ENCODE measurements at places on chromosomes 5 and 9. TPM values are rescaled to one million over a fixed set of nuclear protein-coding genes. Genes with fewer than 3 reads are reported as not detected.

ACSL6 gene
- total RNA-seq = not detected

OR1J2 gene
- not detected for total RNA-seq

ARL15 gene
- total RNA-seq = 44.3 TPM

DRD1 gene
- total RNA-seq = not detected

- no peak for DNase-seq
Observed at GRCh38 chr9:116271340-116271739, 117.7 kb downstream of the PAPPA start.

DNA sequence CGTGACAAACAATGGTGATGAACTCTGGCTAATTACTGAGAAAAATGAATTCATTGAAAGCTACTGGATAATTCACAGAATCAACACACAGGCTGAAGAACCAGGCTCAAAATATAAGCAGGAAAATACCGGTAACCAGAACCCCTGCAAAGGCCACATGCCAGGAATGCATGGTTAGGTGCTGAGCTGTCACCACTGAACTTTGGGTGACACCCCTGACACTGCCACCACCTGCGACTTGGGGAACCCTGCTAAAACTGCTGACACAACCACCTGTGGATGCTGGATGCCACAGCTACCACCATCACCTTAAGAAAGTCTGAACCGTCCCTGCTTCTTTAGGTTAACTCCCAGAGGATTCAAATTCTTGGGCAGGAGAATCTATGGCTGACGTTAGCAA lies 72.0 kb upstream of the NR4A3 start:
- no peak for DNase-seq

GRCh38 chr9:113600023-113600823 lies 136.7 kb downstream of the RGS3 start:
- no peak for DNase-seq

DNA sequence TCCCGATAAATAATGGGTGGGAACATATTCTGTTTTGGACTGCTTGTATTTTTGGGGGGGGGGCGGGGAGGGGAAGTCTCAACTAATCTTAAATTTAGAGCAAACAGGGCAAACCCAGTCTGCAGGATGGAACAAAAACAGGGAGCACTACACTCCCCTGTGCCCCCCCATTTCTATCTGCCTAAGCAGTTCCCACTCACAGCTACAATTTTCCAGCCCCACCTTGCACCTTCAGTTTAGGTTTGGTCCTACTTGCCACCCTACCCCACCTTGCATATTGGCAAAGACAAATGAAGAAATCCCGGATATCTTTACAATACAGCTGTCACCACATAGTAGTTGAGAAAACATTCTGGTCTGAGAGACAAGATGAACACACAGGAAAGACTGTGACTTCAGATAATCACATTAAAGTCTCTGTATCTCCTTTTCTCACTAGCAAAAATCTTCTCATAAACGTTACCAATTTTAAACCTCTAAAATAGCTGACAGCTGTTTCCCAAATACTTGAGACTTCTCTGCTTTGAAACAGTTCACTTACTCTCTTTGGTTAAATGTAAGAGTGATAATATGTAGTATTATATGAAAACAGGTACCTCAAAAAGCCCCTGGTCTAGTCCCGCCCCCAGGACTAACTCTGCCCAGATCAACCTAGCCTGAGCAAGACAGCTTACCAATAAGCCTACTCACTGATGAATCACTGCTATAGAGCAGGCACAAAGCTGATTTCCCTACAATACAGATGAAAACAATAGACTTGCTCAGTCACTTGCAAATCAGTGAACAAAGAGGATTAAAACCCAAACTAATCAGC lies 5.2 kb upstream of the RAPGEF6 start:
- DNase-seq = no peak

DNA sequence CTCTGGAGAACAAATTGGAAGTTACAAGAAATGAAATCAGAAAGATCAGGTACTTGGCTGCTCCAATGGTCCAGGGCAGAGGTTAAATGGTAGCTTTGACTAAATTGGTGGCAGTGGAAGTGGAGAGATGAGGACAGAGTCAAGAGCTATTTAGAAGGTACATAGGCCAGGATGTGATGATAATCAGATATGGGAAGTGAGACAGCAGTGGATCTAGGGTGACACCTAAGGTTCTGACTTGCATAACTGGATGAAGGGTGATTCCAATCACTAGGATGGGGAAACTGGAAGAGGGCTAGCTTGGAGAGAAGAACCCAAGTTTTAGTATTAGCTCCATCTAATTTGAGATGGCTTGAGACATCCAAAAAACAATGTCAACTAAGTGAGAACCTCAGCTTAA lies 24.0 kb upstream of the NDUFB6 start:
- no peak for DNase-seq

- no peak for DNase-seq
Observed at GRCh38 chr5:73120222-73121118, at the start of gene TMEM171. TMEM171 (plus strand) TSS chr5:73120575; CDS start chr5:73123374, 2,799 bp downstream.

DNA sequence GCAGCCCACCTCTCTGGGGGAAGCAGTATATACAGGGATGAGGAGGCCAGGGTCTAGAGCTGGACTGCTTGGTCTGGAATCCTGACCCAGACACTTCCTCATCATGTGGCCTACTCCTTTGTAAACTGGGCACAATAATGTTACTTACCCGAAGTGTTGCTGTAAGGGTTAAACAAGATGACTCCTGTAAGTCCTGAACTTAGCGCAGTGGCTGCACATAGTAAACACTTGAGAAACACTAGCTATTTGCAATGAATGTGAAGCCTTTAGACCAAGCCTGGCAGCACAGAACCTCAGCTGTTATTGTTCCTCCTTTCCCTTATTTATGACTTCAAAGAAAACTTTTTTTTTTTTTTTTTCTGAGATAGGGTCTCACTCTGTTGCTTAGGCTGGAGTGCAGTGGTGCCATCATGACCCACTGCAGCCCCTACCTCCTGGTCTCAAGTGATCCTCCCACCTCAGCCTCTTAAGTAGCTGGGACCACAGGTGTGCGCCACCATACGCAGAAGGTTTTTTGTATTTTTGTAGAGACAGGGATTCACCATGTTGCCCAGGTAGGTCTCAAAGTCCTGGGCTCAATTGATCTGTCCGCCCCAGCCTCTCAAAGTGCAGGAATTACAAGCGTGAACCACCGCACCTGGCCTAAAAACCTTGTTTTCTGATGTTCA lies 96.2 kb upstream of the IL6ST start:
- no peak for DNase-seq

DNA sequence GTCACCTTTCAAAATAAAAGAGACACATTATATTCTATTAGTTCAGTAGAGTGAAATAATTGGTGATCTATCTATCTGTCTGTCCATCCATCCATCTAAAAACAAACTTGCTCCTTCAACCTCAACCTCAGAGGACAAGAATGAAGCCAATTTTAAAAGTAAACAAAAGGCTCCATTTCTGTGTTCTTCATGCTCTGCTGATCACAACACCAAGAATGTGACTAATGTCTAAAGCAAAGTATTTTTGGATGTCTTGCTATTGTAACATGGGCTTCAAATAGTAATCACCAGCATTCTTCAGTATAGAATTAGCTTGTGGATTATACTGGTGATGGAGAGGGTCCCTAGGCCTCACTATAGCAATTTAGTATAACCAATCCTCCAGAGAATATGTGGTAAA lies 1304.4 kb downstream of the MAT2B start:
- no peak for DNase-seq

- no peak for DNase-seq
Observed at GRCh38 chr5:93890657-93891056, 149.3 kb upstream of the POU5F2 start.

DNA sequence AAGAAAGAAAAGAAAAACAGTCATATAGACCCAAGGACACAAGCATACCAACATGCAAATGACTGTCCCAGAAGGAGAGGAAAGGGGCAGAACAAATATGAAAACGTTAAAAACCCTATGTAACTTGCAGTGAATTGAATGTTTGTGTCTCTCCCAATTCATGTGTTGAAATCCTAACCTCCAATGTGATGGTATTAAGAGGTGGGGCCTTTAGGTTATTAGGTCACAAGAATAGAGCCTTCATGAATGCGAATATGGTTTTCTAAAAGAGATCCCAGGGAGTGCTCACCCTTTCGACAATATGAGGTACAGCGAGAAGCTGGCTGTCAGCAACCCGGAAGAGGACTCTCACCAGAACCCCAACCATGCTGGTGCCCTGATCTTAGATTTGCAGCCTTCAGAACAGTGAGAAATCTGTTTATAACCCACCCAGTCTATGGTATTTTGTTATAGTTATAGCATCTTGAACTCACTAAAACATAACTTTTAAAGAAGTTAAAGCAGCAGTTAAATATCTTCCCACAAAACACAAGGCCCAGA lies 14.0 kb downstream of the HNRNPAB start:
- DNase-seq = no peak

Measured in uterus (tissue), 4 donors.